ENCODE measurements at places on chromosomes 7 and 10.

DNA sequence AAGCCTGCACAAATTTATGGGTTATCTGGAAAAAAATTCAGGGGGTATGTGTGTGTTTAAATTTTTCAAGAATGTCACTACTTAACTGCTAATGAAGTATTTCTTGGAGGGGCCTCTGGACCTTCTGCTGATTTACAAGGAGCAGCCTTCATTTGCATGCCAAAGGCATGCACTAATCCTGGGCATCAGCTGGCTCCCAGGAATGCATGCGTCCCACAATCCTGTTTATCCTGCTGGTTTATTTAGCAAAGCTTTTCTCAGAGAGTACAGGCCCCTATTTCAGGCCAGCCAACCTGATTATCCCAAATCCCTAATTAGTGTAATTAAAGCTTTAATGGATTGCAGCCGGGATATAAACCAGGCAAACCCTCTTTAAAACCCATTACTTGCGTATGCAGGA, 170.4 kb downstream of the TAX1BP1 start:
- DNase-seq, result no peak

GRCh38 chr7:88395715-88396114, 89.0 kb upstream of the STEAP4 start:
- DNase-seq, result no peak

- DNase-seq, result no peak
Measured at GRCh38 chr7:75596727-75597614, 104.9 kb downstream of the SPDYE5 start.

- no peak for DNase-seq
Measured at GRCh38 chr7:132544025-132544424, 32.2 kb downstream of the PLXNA4 start.

GRCh38 chr10:118594392-118595063, 920 bp downstream of the PRLHR start:
- DNase-seq, result peak; percentile 8

GRCh38 chr7:1995426-1995825, 237.3 kb downstream of the MAD1L1 start:
- DNase-seq, result no peak

DNA sequence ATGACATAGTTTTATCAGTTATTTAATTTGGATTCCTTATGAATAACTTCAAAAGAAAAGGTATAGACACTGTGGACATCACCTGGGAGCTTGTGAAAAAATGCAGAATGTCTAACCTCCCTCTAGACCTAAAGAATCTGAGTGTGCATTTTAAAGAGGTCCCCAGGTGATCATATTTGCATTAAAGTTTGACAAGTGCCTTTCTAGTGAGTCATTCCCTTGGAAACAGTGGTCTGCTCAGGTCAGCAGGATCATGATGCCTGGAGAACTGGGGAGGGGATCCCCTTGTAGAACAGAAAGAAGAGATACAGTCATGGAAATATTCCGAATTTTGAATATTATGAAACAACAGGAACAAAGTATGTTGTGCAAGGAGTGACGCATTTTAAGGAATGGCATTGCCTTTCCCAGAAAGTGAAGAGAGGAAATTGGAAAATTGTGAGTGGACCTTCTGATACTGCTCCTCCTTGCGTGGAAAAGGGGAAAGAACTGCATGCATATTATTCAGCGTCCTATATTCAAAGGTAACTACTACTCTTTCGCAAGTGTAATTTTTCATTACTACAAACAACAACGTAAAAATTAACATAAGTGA, 4.6 kb downstream of the STEAP2 start:
- no peak for DNase-seq

DNA sequence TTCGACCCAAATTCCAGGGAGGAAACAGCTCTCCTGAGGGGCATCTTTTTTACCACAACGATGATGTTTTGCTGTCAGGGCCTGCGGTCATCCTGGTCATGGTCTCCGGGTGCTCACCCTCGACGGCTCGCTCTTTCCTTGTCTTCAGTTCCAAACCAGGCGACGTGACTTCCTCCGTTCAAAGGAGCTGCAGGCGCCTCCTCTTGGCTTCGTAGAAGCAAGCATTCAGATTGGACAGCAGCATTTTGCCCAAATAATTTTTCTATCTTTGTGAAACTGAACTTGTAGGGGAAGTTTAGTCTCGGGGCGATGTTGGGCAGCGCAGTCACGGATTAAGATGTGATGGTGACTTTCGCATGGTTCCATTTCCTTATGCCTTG, 208.9 kb downstream of the DNAJB6 start:
- DNase-seq, result no peak

DNA sequence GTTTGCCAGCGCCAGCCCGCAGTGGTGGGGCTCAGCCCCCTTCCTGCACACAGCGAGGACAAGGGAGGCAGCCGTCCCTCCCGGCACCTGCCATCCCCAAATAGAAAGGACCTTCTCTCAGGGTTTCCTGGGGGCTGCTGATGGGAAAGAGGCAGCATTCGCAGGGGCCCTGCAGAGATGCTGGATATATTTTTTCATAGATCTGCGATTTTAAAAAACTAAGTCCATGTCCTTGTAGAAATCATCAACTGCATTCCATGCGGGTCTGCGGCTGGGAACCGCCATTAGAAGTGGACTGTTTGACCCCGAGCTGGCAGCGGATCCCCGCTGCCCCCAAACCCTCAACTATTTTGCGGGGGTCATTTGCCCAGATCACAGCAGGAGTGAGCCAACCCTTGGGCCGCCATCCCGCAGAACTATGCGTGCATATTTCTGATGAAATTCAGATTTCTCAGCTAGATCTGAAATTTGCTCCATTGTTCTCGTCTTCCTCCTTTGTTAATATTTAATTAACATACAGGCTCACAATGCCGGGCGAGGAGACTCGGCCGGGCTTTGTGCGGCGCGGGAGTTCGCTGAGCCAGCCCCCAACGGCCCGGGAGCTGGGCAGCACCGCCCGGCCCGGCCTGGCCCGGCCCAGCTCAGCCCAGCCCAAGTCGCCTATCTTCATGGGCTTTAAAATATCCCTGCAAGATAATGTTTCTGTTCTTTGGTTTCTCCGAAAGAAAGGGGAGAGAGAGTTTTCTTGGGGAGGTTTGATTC, 2.0 kb downstream of the EN2 start:
- DNase-seq, result no peak

DNA sequence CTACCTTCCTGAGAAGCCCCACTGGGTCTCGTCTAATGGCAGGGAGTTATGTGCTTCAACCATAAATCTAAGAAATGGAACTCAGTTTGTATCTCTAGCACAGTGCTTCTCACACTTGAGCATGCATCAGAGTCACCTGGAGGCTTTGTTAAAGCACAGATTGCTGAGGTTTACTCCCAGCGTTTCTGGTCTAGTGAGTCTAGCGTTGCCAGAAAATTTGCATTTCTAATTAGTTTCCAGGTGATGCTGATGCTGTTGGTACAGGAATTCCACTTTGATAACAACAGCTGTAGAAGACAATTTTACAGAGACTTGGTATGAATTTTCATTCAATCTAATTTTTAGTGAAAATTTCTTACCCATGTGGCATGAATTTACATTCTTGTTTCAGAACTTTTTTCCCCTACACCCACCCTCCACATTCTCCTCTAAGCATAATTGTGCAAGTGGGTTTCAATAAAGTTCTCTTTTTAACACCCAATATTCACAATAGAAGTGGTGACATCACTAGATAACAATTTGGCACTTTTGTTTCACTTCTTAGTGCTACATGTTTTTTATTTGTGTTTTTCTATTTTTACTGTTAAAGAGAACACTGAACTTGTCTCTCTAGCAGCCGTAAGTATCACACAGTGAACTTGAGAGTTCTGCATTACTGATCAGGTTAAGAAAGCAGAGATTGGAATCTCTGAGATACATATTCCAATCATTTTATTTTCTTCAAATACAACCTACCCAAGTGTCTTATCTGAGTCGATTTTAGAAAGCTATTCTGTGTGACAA, 48.4 kb upstream of the BET1 start:
- DNase-seq, result no peak

- no peak for DNase-seq
Measured at GRCh38 chr7:121501566-121501965, 105.5 kb upstream of the FAM3C start.

GRCh38 chr7:137685433-137686164, 161.2 kb downstream of the DGKI start:
- DNase-seq, result no peak

DNA sequence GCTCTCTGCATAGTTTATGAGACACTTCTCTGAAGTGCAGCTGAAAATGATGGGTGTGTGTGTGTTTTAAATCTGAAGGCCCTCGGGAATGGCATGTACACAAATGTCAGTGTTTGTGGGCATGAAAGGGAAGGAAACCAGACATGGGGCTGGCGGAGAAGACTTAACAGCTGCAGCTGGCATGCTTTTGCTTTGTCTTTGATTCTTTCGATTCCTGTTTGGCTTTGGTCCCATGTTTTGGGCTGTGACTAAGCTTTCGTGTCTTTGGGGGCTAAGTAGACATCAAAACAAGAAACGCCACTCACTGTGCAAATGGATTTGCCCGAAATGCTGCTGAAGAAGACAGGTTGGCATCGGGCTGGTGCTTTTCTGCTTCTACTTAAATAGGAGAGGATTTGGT, 179.3 kb downstream of the PFKFB3 start:
- DNase-seq, result no peak

DNA sequence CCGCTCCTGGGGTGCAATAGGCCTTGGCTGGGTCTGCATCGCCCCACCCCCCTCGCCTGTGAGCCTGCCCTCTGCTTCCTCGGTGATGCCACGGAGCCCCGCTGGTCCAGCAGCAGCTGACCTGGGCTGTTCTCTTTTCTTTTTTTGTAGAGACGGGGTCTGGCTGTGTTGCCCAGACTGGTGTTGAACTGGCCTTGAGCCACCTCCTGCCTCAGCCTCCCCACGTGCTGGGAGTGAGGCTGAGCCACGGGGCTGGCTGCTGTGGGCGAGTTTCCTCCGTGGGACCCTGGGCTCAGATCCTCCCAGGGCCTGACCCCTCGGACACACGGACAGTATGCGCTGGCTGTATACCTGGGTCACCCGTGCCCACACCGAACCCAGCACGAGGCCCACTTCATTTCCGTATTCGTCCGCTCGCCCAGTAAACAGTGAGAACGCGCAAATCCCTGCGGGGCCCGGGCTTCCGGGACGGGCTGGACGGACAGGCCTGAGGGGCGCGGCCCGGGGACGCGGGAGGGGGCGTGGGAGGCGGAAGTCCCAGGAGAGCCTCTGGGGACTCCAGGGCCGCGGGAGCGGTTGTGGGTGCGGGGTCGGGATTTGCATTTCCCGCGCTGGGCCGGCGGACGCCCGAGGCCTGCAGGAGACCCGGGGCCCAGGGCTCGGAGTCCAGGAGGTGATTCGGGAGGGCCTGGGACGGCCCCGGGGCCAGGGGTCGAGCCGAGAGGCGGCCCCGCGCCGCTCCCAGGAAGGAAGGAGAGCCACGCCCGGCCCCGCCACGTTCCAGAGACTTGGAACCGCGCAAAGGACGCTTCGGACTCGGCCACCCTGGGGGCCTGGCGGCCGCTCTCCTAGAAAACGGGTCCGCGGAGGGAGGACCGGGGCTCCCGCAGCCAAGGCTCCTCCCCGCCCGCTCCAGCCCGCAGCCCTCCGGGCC, 57.7 kb upstream of the DNAJB6 start:
- DNase-seq, result no peak

GRCh38 chr10:93512565-93512964, 16.2 kb downstream of the CEP55 start:
- no peak for DNase-seq

DNA sequence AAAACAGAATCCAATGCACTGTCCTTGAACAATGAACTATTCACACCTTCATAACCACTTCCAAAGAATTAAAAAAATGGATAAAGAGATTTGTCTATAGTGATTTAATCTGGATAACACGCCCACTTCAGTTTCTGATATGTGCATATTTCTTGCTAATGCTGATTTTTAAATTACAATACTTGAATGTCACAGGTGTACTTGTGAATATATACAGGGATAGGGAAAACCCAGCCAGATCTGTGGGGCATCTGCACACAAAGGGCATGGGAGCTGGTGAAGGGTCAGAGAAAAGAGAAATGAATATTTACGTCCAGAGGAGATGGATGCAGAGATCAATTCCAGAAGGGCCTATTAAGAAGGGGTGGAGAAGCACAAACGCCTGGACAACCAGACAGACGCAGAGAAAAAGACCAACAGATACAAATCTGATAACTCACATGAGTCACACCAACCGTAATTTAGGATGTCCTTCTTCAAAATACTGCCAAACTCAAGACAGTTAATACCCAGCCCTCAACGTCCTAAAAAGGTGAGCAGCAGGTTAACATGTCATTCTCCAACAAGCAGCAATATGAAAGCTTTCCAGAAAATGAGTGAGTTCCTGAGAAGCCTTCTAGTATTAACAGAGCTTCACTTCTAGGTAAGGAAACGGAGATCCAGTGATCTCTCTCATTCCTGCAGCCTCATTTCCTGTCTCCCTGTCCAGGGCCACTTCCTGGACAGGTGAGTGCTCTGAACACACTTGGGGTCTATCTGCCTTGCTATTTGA, 41.9 kb downstream of the PIP4K2A start:
- no peak for DNase-seq

GRCh38 chr7:30090111-30090510, 44.7 kb upstream of the MTURN start:
- no peak for DNase-seq

GRCh38 chr10:13942035-13942434, 355.3 kb downstream of the PRPF18 start:
- DNase-seq, result no peak

- no peak for DNase-seq
Measured at GRCh38 chr7:28483112-28483511, 70.8 kb downstream of the CREB5 start.

GRCh38 chr10:123134915-123135414, 805 bp upstream of the HMX3 start:
- DNase-seq, result no peak

DNA sequence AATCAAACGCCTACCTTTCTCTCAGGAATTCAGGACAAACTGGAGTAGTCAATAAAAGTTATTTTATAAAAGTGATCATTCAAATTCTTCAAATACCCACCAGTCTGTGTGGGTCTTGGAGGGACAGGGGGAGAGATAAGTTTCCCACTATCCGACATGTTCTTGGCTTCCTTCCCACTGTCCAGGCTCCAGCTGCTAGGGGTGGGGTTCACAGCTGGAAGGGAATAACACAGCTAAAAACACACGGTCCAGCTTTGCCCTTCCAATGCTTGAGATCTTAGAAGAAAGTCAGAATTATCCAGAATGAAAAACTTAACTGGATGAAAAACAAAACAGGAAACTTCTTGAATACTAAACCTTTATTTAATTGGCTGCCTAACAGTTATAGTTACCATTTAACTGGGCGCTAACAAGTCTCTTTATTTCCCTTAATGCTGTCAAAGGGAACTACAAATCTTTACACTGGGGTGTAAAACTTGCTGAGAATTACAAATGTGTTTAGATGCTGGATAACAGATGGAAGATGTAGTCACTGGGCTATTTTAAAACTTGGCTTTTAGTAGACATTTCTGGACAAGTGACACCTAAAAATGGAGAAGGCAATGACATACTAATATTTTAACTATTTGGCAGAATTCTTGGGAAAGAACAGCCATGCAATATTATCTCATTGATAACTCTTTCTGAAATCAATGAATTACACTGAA, 172.8 kb upstream of the IMMP2L start:
- no peak for DNase-seq

- no peak for DNase-seq
Measured at GRCh38 chr10:27611236-27611635, 107.1 kb downstream of the RAB18 start.
